Pulmonary artery endothelial cell (primary cell): ENCODE measurements at places on chromosomes 2 and 18. TPM values are rescaled to one million over a fixed set of nuclear protein-coding genes. Genes with fewer than 3 reads are reported as not detected.

DNA sequence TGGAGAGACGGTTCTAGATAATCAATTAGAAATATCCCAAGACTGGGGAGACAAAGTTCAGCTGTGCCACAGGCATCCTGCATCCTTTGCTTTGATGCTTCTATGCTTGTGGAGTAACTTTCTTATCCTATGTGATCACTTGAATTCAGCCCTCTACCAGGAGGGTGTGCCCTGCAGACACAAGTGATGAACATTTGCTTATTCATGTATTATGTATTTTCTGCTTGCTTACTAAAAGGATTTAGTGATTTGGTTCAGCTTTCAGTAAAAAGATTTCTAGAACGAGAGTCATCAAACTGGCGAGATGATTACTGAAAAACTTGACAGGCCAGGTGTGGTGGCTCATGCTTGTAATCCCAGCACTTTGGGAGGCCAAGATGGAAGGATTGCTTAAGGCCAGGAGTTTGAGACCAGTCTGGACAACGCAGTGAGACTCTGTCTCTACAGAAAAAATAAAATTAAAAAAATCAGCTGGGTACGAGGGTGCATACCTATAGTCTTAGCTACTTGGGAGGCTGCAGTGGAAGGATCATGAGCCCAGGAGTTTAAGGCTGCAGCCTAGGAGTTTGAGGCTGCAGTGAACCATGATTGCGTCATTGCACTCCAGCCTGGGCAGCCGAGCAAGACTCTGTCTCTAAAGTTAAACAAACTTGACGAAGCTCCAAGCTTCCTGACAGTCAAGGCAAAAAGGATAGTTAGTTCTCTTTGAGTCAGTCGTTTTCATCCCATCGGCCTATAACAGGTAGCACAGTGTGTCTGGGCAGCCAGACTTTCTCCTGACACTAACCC, 13.3 kb downstream of the HK2 start:
- no peak for DNase-seq

GRCh38 chr2:191109888-191110287, 40.9 kb downstream of the STAT4 start:
- DNase-seq: no peak

FOXI3 gene
- not detected in 2 replicates for total RNA-seq

- no peak for DNase-seq
Observed at GRCh38 chr2:119251652-119252051, 28.0 kb downstream of the STEAP3 start.

GRCh38 chr2:109125593-109126500, 3.2 kb upstream of the SH3RF3 start:
- DNase-seq: no peak

DNA sequence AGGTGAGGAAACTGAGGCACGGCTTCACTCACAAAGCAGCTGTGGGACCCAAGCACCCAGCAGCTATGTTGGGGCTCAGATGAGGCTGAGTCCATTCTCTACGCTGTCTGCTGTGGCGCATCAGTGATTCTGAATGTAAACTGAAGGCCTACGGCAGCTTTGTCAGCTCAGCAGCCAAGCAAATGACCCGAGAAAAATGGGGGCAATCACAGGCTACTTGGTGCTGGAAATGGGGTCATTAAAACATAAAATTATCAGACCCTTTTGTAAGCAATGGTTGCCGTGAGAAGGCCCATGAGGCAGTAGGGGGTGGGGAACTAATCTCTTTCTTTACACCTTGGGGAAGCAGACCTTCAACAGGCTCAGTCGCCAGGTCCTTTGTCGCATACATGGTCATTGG, 84.0 kb upstream of the ZCCHC2 start:
- DNase-seq: no peak

DNA sequence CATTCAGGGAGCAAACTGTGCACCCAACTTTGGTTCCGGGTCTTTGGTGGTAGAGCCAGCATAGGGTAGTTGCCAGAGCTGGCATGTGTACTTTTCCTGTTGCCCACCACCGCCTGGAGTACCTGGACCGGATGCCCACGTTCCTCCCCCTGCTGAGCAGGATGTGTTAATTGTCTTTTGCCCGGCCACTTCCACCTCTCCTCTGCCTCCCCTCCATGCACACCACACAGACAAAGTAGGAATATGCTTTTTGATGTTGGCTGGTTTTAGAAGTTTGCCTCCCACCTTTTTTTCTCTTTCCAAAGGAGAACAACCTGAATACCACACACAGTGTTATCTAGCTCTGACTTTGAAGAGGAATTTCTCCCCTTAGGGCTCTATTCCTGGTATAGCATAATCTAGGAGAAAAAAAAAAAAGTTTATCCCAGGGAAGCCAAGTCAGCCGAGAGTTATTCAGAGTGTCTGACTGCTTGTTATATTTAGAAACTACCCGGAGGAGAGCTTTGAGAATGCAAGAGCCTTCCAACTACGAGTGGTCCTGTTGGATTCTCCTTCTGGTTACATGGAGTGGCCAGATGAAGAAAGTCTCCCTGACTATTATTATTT, 111.9 kb downstream of the SETBP1 start:
- no peak for DNase-seq

DNA sequence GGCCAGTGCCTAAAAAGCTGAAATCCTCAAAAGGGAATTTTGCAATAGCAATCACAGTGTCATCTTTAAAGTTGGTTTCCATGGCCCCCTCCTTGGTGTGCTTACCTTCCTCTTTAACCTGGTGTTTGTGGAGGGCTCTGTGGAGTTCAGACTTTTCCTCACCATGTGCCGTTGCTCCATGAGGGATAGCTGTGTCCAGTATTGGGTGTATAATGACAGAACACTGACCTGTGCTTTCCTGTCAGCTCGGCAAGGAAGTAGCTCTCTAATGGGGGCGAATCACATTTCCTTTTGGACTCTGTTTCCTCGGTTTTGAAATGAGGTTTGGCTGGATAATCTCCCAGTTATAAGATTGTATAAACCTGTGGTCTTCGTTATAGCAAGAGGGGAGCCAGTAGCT, 166.0 kb upstream of the DAPL1 start:
- DNase-seq: no peak

- DNase-seq: no peak
Observed at GRCh38 chr2:138124521-138124920, 160.2 kb downstream of the HNMT start.

GRCh38 chr2:24824966-24825882, 32.0 kb downstream of the CENPO start:
- DNase-seq: no peak

- DNase-seq: no peak
Observed at GRCh38 chr2:240291337-240292034, 144.0 kb upstream of the GPC1 start.

PLGLB1 gene
- total RNA-seq: 0.26 and 0.28 TPM in 2 replicates

REL gene
- total RNA-seq: 5.1 and 6.2 TPM in 2 replicates

KLHL41 gene
- 0.13 and 0.28 TPM in 2 replicates for total RNA-seq

GRCh38 chr2:101435001-101435862, 39.7 kb downstream of the RFX8 start:
- DNase-seq: no peak

DNA sequence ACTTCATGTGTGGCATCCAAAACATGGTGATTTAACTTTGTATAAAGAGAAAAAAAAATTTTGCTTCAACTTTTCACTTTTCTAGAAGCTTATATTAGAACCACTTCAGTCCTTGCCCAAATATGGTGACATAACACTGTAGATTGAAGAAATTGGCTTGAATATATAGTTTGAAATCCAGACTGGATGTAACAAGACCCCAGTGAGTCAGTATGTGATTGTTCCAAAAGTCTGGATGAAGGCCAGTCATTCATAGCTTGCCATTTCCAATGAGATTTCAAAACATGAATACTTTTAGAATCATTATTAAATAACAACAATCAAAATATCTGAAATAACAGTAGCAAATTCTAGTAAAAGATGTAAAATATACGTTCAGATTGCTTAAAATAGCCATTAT, 104.8 kb upstream of the FN1 start:
- DNase-seq: peak; percentile 86

DNA sequence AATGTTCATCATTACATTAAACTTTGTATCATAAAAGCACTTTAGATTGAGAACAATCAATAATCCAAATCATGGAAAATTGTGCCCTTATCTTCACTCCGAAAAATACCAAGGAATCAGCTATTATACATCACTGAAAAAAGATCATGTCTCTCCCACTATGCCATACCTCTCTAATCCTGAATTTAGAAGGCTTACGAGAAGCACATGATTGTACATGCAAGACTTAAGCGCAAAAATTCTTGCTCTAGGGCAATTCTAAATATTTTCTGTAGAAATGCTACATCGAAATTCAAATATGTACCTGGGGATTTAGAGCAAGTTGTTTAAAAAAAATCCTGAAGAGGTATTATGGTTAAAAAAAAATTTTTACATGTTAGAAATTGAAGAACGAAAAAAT, 1.3 kb downstream of the CYTIP start:
- no peak for DNase-seq

DNA sequence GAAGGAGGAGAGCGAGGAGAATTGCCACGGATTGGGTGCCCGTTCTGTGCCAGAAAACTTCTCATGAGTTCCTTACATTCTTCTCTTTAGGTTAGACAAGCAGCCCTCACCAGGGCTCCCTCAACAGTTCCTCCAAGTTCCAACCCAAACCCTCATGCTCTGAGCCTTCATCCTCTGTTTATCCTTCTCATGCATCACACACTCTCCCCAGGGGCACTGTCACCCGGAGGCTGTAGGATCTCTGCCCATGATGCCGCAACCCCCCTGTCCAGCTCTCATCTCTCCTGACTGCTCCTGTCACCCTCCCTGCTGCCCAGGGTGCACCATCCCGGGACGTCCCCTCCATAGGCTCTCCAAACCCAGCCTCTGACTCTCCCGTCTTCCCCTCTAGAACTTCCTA, 99.4 kb upstream of the MYCN start:
- no peak for DNase-seq

GREB1 gene
- total RNA-seq: 0.07 TPM in 2 replicates

GRCh38 chr2:221624475-221624874, 52.4 kb upstream of the EPHA4 start:
- no peak for DNase-seq

CTAGE1 gene
- total RNA-seq: not detected in 2 replicates

AGXT gene
- not detected in 2 replicates for total RNA-seq

GRCh38 chr2:23213196-23213595, 171.8 kb upstream of the KLHL29 start:
- DNase-seq: no peak

DNA sequence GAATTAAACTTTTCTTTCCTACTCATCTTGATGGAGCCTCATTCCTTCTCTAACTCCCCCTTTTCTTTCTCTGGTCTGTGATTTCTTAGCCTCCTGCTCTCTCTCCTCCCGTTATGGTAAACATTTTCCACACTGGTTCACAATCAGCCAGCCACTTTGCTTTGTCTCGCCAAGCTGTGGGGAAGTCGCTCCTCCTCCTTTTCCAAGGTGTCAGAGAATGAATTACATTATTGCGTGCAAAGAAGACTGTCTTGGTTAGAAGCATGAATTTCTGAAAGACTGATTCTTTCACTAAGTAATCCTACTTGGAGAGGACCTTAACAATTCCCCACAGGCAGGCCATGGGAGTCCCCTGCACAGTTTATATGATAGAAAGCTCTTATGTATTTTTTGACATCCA, 46.1 kb downstream of the RASGRP3 start:
- no peak for DNase-seq

GRCh38 chr2:48161628-48162027, 255.3 kb upstream of the FBXO11 start:
- no peak for DNase-seq

GRCh38 chr2:29747786-29748470, 173.5 kb downstream of the ALK start:
- no peak for DNase-seq

- DNase-seq: no peak
Observed at GRCh38 chr2:120675460-120676130, 60.1 kb upstream of the GLI2 start.

DNA sequence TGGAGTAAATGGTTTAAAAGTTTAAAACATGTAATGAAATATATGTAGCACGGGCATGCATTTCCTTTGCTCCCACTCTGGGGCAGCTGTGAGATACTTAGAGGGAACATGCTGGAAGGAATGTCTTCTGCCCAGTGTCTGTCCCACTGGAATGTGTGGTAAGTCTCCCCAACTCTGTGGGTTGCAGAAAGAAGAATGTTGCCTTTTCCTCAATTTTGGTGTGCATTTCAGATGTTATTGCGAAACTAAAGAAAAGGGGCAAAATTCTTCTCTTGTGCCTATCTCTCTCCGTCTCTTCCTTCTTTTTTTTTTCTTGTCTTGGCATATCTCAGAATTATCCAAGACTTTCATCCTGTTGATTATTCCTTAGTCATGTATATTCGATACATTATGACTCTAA, 201.1 kb downstream of the SH3RF3 start:
- DNase-seq: no peak

UGT1A8 gene
- total RNA-seq: not detected in 2 replicates

GRCh38 chr2:96668771-96669170, 26.2 kb downstream of the FER1L5 start:
- no peak for DNase-seq

CHRND gene
- not detected in 2 replicates for total RNA-seq

DNA sequence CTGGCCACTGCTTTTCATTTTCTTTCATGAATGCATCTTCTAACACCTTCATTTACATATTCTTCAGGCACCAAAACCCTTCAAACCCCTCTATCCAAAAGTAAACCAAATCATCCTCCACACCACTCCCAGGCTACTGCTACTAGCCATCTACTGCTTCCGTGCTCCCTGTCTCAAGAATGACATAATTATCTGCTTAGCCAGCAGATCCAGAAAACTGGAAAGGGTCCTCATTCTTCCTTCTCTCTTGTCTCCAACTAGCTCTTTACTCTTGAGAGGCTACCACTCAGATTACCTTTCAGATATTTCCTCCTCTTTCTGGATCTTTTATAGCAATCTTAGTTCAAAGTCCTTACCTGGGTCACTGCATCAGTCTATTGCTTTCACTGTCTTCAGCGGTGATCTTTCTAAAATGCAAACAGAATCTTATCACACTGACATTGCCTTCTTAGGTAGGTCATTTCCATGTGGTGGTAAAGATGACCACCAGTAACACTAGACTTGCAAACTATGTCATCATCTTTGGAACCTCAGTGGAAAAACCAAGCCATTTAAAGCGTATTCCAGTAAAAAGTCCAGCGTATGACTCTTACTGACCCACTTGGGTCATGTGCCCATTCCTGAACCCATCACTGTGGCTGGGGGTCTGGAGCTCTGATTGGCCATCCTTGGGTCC, 15.8 kb upstream of the NEDD4L start:
- no peak for DNase-seq

STPG4 gene
- 0.11 TPM in 1 of 2 replicates, not detected in the other for total RNA-seq

DNA sequence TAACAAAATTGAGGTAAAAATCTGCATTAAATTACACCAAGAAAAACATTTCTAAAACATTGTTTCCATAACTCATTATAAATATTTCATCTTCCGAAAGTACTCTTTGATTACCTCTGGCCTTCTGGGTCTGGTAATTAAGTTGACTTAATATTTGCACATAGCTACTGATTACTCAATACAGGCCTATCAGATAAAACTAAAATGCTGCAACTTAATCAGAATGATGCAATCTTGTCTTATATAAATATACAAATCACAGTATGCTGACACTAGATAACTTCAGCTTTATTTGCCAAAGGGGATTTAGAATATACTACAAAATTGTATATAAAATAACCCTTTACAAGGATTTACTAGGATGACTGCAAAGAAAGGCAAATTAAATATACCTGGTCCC, 49.3 kb downstream of the SLC35F5 start:
- DNase-seq: no peak

SPDYA gene
- total RNA-seq: 0.79 and 1.0 TPM in 2 replicates

GRCh38 chr2:20016346-20016745, 3.9 kb upstream of the MATN3 start:
- DNase-seq: no peak

- DNase-seq: no peak
Observed at GRCh38 chr2:63051042-63051794, 588 bp downstream of the OTX1 start.

CCL20 gene
- total RNA-seq: 1.1 TPM in 1 of 2 replicates, not detected in the other

- no peak for DNase-seq
Observed at GRCh38 chr2:208039376-208040110, 14.2 kb upstream of the PLEKHM3 start.
